PC-3 (cell line): ENCODE measurements at places on chromosomes 1 and 21. TPM values are rescaled to one million over a fixed set of nuclear protein-coding genes. Genes with fewer than 3 reads are reported as not detected.

ITLN1 gene
- not detected in 2 replicates for total RNA-seq

RGS13 gene
- 0.22 TPM in 1 of 2 replicates, not detected in the other for total RNA-seq

RYR2 gene
- not detected in 2 replicates for total RNA-seq

ASB17 gene
- total RNA-seq: not detected in 2 replicates

PODN gene
- total RNA-seq: not detected in 2 replicates

MARK1 gene
- total RNA-seq: 0.40 and 1.5 TPM in 2 replicates

CYP2J2 gene
- 0.44 and 0.75 TPM in 2 replicates for total RNA-seq

SELP gene
- total RNA-seq: not detected in 2 replicates
